ENCODE measurements at places on chromosomes 1 and 21.

GRCh38 chr1:54460351-54460750, 54.2 kb upstream of the SSBP3 start:
- no peak for DNase-seq

- no peak for DNase-seq
These were observed 186.5 kb downstream of the TGFBR3 start for GRCh38 chr1:91699339-91699974.

DNA sequence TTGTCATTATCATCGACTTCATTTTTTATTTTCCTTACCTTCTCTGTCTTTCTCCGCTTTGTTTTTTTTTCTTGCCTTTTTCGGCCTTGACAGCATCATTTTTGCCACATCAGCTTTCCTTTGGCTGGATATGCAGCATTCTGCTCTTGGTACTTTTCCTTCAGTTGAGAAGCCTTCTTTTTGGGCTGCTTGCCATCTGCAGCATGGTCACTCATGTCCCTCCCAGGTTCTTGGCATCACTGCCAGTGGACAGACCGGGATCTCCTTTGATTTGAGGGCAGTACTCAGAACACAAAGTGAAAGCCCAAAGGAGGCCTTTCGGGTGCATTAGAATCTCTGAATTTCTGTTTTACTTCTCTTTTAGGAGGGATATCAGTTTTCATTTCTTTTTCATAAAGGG, 3.7 kb upstream of the PARP1 start:
- no peak for DNase-seq

- DNase-seq = peak; percentile 94
These were observed 42.4 kb downstream of the TMEM53 start for GRCh38 chr1:44631647-44632539.

DNA sequence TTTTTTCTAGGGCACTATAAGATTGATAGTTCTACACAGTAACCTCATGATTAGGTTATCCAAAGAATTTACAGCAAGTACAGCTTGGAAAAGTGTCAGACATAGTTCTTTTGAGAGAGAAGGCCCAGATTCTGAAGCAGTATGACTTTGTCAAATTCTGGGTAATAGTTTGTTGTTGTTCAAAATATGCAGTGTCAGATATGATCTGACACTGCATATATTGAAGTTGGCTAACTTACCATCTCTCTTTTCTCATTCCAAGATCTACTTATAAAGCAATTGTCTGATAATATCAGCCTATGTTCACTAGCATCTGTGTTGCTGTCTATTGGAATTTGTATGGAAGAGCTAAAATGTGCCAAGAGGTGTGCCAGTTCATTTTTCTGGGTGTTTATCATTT, 160.1 kb downstream of the CTH start:
- no peak for DNase-seq

- peak; percentile 82 for DNase-seq
These were observed 379 bp downstream of the PPCS start for GRCh38 chr1:42456754-42457089.

DNA sequence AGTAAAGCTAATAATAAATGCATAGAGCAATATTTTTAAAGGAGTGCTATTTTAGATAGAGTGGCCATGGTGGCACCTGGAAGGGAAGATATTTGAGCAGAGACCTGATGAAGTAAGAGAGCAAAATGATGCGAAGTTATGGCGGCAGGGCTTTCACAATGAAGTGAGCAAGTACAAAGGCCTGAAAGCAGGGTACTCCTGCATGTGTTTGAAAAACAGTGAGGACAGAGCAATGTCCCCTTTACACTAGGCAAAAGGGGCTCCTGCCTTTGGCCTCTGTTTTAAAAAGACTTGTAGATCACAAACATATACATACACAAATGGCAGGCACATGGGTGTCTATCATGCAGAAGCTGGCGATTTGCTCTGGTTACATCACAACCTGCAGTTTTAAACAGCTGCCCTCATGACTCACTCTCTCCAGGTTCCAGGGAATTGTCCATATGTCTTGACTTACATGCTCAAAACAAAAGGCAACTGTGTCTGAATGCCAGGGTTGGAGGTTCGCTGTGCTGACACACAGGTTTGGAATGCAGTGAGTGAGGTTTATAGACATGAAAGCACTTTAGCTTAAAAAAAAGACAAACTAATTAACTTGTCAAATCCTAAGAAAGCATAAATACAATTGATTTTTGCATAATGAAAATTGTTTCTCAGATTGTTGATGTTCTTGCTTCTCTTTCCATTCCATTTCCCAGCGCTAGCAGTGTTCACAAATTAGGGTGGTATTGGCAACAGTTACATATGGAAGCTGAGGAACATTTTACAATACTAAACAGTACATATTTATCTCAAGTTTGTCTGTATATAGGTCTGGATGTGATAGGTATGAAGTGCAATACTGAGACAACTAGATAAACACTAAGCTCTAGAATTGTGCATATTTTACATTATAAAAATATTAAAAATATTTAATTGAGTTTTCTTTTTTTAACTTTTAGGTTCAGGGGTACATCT, 313.9 kb downstream of the BARHL2 start:
- DNase-seq = no peak

Data from left forelimb (tissue), 1 donor.